ENCODE measurements at places on chromosomes 6 and 20.

DNA sequence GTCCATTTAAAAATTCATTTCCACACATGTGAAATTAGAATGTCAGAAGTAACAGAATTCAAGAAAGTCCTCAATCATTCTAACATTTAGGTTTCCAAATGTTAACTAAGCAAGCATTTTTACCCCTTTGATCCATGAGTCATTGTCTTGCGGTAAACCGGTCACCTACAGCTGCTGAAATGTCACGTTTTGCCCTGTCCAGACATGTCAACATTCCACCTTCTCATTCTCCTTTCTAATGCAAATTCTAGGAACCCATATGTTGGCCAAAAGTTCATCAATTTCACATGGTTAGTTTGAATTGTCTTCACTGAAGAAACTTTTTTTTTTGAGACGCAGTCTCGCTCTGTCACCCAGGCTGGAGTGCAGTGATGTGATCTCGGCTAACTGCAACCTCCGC, 117.2 kb downstream of the IPCEF1 start:
- peak; percentile 23 for DNase-seq

GRCh38 chr6:20153194-20153593, 59.1 kb downstream of the MBOAT1 start:
- no peak for DNase-seq

GRCh38 chr6:163327165-163327880, 87.2 kb upstream of the QKI start:
- DNase-seq, result no peak

- peak; percentile 50 for DNase-seq
These were observed 295.7 kb upstream of the TSHZ2 start for GRCh38 chr20:52676283-52676995.

- no peak for DNase-seq
These were observed 229.8 kb downstream of the SOD2 start for GRCh38 chr6:159463119-159463829.

- no peak for DNase-seq
These were observed 196.4 kb downstream of the SLC16A10 start for GRCh38 chr6:111283707-111284106.

GRCh38 chr6:44614396-44614795, 226.9 kb downstream of the CDC5L start:
- peak; percentile 84 for DNase-seq

DNA sequence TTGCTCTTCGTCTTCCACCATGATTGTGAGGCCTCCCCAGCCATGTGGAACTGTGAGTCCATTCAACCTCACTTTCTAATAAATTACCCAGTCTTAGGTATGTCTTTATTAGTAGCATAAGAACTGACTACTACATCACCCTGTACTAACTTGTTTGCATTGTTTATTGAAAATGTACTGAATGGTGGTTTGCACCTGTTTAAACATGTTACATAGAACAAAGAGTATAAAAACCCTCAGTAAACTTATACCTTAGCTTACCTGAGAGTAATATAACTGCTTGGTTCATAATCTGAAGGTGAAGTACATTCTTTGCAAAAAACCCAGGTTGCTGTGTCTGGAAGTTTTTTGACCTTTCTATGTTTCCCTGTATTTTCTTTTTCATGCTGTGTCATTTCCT, 777.8 kb downstream of the TBC1D32 start:
- no peak for DNase-seq

DNA sequence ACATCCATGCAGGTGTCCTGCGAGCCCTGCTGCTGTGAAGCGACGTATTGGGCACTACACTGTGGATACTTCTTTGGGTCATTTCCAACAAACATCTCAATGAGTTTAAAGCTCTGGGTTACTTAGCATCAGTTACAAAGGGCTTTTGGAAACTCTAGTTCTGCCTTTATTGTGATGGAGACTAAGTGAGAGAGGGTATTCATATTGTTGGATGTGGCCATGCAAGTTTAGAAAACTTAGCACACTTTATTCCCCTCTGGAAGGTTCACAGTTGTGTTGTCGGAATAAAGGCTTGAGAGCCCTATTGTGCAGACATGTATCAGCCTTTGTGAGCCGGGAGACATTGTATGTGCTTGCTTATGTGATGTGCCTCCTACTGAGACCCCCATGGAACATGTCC, 22.1 kb downstream of the DUSP22 start:
- DNase-seq, result no peak

DNA sequence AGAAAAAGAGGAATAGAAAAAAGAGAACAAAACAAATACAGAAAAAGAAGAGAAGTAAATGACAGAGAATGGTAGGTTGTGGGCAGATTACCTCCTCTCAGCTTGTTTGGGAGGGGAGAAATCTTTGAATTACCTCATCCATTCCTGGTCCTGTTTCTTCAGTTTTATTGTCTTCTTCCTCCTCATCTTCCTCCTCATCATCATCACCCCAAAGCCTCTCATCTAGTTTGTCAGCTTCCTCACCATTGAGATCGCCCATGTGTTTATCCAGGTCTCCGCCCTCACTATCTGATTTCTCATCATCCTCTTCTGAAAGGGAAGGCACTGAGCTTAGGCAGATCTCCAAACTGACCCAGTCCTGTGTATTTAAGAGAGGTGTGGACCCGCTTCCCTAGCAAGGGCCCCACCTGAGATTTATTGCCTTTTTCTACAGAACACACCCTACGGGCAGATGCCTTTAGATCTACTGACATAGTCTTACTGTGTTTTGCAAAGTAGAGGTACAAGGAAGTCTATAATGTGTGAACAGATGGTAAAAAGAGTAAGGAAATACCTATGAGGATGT, 24.2 kb upstream of the LYRM2 start:
- no peak for DNase-seq

DNA sequence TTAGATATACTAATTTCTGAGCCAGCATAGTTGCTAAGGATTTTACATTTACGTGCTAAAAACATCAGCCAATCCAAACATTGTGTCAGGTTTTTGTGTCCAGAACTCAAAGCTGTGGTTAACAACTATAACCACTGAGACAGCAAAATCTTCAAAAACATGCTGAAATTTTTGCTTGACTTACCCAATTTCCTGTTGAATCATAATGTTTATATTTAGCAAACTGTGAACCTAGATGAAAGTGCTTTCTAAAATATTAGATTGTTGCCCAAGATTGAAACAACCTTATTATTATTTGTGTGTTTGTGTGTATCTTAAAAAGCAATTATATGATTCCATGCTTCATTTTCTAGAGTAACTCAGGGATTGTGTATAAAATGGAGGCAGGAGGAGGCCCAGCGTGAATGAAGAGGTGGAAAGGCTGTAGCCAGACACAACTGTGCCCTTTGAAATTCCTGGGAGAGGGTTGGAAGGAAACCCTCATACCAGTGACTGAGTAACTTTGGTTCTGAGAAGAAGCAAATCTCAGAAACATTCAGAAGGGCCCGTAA, 48.0 kb downstream of the ARMC2 start:
- peak; percentile 94 for DNase-seq
